ENCODE measurements at places on chromosomes 1 and 21.

DNA sequence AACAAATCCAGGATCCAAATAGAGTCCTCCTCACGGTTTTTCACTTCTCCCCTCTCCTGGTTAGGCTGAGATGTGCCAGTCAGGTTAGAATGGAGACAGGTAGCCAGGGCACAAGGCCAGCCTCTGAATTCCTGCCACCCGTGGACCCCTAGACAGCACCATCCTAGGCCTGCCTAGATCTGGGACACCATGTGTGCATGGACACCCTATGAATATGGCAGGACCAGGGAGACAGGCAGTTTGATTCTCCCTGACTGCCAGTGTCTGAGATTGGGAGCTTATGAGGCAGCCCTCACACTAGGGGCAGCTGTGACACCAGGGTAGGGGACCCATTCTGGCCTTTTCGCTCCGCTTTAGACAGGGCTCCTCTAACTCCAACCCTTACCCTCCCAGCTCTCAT is 7.5 kb downstream of the AVPR1B start:
- DNase-seq: no peak

DNA sequence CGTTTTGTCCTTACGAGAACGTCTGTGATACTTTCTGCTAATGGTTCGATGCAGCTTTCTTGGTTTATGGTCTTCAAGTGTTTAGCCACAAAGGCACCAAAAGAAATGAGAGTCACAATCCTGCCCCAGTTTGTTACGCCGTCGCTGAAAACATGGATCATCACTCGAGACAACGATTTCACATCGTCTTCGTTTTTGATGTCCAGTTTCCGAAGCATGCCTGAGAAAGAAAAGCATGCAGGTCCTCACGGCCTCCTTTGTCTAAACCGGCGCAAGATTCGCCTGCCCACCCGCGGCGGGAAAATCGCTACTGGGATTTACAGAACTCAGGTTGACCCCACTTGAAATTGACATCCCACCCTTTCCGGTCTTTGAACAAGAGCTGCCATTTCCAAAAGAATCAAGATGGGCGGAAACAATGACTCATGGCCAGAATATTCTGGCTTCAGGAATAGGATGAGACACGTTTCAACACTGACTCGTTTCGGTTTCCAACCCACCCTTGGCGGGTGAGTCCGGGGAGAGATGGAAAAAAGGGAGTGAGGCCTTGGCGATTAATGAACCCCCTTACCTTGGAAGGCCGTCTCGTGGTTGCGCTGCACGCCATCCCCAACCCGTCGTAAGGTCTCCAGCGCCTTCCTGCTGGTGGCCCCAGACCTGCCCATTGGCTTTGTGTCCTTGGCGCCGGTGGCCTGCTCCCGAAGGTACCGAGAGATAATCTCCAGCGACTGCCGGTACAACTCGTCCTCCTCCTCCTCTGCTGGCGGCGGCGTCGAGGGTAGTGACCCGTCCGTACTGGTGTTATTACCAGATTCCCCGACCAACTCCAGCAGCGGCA is 919 bp downstream of the MCL1 start:
- DNase-seq: peak; percentile 27

GRCh38 chr1:46280092-46280491 is 23.3 kb downstream of the LRRC41 start:
- DNase-seq: no peak

- no peak for DNase-seq
These were observed 35.4 kb downstream of the VANGL1 start for GRCh38 chr1:115677182-115677555.

DNA sequence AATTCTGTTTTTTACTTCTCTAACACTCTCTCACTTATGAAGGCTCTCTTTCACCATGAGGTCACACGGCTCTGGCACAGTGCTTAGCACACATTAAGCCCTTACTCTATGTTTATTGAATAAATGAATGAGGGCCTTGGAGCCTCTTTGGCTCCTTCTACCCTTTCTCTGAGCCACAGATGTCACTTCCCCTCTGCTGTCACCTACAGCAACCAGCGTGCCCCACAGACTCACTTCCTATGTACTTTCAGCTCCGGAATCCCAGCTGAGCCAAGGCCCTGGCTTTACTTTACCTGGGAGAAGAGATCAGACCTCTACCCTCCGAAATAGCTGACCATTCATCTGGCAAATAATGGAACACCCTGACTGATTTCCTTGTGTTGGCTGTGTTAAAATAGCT is 53.7 kb upstream of the HMCN1 start:
- no peak for DNase-seq
